ENCODE measurements at places on chromosomes 7 and 10. TPM values are rescaled to one million over a fixed set of nuclear protein-coding genes. Genes with fewer than 3 reads are reported as not detected.

H2BK1 gene
- not detected for total RNA-seq

ATAD1 gene
- 41.4 TPM for total RNA-seq

SPAG6 gene
- total RNA-seq, result not detected

MALRD1 gene
- total RNA-seq, result 1.1 TPM

LRRD1 gene
- under 0.01 TPM for total RNA-seq

TDRD1 gene
- not detected for total RNA-seq

PDK4 gene
- total RNA-seq, result under 0.01 TPM

GIMAP1 gene
- total RNA-seq, result not detected

EN2 gene
- not detected for total RNA-seq

BMPER gene
- 7.5 TPM for total RNA-seq

SLC29A3 gene
- total RNA-seq, result 0.72 TPM

CHST3 gene
- total RNA-seq, result 10.6 TPM

AGR3 gene
- total RNA-seq, result not detected

LIPN gene
- not detected for total RNA-seq

C10orf143 gene
- 0.56 TPM for total RNA-seq

PRKAR2B gene
- 8.1 TPM for total RNA-seq

TMEM72 gene
- not detected for total RNA-seq

PTF1A gene
- not detected for total RNA-seq

LOXL4 gene
- total RNA-seq, result 20.8 TPM

ADAM12 gene
- total RNA-seq, result 9.7 TPM
